Stimulated activated CD8-positive, alpha-beta memory T cell treated with anti-CD3 and anti-CD28 coated beads, Interleukin-7, amount 100 ng/mL, for 24 hours (primary cell): ENCODE measurements at places on chromosomes 2 and 18.
A peak's percentile ranks its signal among the peaks of the same experiment; 100 is the strongest.

- DNase-seq = no peak
Measured at GRCh38 chr2:218343591-218343990, 13.1 kb upstream of the CATIP start.

- DNase-seq = no peak
Measured at GRCh38 chr18:63444580-63444979, 22.3 kb upstream of the VPS4B start.

DNA sequence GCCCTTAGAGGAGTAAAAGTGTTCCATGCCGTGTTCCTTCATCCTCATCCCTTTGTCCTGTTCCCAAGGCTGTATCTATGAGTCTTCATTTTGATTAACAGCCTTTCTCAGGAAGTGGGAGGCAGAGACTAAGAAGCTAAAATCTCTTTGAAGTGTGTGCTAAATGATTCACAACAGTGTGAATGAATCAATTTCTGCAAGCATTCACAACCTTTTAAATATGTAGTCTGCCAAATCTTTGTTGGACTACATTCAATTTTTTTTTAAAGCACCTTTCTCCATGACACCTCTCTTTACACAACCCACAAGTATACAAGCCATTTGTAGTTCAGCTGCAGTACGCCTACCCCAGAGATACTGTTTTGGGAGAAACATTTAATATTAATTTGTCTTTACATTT, 408.6 kb upstream of the FANCL start:
- no peak for DNase-seq

- no peak for DNase-seq
Measured at GRCh38 chr2:187504312-187504921, 49.8 kb downstream of the TFPI start.

DNA sequence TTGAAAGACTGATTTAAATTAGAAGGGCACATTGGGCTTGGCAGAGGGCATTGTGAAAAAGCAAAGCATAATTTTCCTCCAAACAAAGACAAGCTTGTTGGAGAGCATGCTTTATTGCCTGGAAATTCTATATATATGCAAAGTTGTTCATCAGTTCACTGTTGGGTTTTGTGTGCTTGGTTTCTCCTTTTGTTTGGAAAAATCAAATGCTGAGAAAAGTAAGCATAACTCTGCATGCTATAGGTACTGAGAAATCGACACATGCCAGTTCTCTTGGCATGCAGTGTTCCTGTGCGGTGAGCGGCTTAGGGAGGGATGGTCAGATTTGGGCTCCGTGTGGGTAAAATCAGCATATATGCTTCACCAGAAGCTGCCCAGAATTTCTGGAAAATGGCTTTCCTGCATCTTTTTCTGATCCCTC, 161.0 kb downstream of the RAPGEF4 start:
- DNase-seq = no peak

DNA sequence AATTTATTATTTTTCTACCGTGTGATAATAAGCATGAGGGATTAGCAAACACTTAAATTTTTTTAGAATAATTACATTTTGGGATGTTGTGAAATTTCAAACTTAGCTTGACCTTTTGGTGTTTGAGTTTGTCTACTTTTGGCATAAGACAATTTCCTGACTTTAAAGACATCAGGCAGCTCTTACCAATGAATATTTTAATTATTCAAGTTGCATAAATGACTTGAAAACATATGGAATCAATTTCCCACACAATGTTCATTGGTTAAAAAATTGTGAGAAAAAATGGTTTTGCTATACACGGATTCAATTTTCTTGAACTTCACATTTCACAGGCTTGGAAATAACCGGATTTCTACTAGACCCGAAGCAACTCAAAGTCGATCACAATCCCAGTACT, 243.4 kb downstream of the IKZF2 start:
- no peak for DNase-seq

DNA sequence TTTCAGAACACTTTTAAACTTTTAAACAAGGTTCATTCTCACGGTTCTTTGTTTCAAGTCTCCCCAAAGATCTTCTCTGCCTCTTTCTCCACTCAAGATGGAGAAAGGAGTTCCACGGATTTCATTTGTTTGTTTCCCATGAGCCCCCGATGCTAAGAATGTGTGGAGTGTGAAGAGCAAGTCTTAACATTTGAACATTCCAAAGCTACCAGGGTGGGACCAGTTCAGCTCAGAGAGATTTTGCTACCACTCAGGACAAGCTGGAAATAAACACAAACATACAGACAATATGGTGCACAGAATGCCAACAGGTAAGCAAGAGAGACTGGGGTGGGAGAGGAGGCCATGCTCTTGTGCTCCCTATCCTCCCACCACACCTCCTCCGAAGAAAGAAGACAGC, 56.7 kb downstream of the SPRED2 start:
- no peak for DNase-seq

GRCh38 chr18:30277676-30278075, 764.9 kb downstream of the DSC3 start:
- DNase-seq = no peak

DNA sequence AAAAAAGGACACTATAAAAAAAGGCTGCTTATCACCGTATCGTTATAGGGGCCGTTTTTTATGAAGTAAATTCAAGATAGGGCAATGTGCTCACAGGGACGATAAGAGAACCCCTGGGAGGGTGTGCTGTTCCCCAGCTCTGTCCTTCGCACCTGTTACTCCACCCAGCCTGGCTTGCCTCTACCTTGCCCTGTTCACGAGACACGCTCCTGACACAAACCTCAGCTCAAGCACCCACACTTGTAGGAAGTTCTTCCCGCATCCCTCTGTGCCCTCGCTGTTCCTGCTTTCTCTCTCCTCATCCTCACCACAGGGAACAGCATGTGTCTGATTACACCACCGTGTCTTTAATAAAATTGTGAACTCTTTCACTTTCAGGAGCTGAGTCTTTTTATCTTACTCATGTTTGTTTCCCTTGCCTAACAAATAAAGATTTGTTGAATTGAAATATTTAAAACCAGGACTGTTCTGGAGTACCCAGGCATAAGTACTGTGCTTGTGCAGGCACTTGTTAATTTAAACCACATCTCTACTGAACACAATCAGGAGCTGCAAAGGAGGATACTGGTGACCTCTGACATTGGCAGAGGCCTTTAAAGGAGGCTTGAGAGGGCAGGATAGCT, 26.0 kb upstream of the KIDINS220 start:
- DNase-seq = no peak

DNA sequence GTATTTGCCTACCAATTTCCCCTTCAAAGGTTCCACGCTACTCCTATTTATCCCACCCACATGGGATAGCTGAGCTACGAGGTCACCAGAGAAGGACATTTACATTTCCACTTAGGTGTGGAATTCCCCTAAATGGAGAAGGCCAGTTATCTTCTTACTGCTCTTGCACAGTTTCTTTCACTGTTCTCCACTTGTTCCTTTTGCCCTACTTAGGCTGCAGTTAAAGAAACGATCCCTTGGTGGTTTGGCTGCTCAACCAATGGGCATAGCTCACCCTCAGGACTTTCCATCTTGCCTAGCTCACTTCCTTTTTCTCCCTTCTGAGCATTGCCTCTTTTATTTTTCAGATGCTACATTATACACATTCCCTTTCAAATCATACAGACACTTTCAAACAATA, 11.2 kb upstream of the NABP1 start:
- no peak for DNase-seq

DNA sequence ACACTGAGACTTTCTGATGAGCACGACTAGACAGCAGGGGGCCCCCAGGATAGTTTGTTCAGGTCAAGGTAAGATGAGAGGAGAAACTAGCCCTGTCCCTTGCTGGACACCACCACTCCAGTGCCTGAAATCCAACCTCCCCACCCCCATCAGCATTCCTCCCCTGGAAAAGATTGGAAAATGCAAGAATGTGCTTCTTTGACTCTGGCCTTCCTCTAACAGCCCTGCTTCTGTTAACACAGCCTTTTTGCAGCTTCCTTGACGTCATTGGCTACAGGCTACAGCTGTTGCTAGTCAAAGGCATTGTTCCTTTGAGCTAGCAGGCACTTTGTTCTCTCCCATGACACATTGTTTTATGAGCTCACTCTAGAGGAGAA, 20.1 kb upstream of the LTBP1 start:
- DNase-seq = no peak

- DNase-seq = no peak
Measured at GRCh38 chr2:25402477-25402876, 60.8 kb upstream of the DNMT3A start.

DNA sequence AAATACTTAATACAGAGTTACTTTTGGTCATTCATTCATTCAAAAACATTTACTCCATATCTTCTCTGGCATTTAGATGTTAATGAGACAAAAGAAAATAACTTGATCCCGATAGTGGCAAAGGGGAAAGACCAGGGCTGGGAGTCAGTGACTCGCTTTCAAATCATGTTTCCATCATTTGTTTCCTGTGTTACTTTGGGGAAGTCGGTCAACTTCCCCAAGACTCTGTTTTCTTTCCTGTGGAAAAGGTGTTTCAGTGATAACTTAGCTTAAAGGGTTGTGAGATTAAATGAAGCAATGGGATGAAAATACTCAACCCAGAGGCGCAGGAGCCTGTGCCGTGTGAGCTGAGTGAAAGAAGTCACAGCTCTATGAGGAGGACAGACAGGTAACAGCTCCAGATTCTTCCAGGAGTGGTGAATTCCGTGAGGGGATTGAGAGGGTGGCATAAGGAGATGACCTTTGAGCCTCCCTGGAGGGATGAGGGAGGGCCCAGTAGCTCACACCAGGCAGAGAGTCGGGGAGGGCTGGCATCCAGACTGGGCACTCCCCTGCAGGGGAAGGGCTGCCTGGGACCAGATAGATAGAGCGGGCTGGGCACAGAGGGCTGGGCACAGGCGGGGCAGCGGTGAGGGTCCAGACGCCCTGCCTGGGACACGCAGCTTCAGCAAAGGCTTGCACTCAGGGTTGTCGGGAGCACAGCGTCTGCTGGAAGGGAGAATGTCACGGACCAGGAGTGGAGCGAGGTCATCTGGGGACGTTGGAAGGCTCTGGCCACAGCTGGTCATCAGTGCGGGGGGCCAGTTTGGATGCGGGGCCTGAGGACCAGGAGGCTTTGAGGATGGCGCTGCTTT, 70.1 kb downstream of the TSHZ1 start:
- DNase-seq = no peak

DNA sequence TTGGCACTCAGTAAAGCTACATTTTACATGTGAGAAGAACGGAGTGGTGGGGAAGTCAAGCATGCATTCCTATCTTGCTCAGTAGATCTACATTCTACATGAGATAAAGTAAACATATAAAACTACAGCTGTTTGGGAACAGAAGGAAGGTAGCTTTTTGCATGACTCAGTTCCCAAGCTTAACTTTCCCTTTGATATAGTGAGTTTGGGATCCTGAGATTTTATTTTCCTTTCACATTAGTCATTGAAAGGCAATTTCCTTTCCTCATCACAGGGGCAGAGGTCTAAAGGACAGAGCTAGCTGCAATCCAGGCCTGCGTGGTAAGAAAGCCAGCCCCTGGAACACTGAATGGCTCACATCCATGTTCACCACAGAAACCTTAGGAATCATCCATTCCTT, 257.2 kb downstream of the SRBD1 start:
- no peak for DNase-seq

DNA sequence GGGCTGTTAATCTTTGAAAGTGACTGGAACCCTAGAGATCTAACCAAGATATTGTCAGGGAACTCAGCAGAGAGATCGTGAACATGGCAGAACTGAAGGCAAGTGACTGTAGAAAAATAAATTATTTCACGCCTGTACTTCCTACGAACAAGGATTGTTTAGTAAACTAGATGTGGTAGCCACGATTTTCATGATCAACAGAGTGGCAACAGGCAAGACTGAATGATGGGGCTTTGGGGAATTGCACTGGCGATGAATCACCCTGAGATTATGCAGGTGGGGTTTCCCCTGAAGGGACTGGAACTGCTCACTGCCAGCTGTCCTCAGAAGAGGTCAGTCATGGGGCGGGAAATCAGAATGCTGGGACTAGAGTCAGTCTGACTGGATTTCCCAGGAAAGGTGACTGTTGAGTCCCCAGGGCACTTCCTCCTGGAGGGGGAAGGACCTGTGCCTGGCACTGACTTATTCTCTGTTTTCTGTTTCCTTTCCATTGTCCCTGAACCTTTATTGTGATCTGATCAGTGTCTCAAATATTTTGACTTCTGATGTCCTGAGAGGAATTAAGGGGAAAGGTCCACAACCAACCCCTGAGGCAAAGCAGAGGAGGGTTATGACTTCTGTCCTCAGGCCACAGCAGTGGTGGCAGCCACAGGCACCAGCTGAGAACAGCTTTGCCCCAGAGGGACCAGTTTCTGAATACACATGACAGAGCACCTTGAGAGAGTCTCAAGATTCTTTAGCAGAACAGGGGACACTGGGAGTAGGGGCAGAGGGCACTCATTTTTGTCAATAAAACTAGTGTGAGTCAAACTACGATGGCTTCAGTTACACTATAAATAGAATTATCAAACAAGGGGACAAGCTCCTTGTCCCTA, 70.0 kb downstream of the NAB1 start:
- DNase-seq = peak; percentile 41

DNA sequence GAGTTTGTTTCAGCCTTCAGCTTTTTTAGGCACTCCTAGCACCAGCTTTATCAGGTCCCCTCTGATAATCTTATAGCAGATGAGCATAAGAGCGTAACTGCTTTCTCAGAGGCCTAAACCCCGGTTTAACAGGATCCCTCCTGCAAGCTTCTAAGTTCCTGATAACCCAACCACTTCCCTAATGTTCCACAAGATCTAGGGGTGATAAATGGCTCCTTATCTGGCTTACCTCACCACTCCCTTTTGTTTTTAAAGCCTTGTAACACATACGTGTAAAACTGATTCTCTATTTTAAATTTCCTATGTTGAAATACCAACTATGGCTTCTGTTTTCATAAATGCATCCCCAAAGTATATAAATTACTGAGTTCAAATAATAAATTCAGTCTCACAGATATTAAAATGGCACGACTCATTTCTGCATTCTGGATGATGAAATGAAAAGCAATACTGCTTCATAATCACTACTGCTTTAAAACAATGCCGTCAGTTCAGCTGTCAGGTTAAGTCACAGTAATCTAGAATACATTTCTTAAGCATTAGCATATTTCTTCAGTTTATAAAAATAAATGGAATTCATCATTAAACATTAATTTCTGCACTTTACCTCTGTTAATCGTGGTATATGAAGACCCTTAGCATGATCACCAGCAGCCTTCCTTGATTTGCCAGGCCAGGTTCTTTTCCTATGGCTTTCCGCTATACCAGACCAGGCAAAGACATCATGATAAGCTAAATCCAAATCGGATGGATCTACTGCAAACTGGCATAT, 126.3 kb downstream of the C2orf74 start:
- DNase-seq = no peak

DNA sequence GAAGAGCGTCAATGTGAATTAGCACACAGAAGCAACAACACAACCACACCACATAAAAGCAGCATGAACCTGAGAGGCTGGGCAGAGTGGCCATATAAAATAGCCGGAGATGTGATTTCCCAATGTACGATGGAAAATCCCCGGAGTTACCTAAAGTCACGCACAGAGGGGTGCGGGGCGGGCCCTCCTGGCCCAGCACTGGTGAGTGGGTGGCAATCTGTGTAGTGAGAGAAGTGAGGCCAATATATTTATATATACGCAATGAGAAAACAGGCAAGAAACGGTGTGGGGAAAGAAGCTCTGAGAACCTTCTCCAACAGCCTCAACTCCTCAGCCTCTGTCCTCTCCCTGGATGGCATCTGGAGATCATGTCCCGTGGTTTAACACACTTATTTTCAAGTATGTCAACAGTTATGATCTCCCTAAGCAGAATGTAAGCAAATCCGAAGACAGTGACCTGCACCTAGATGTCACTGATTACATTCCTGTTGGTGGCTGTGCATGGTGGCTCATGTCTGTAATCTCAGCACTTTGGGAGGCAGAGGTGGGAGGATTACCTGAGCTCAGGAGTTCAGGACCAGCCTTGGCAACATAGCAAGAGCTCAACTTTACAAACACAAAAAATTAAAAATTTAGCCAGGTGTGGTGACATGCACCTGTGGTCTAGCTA, 41.6 kb downstream of the CRACDL start:
- no peak for DNase-seq
